ENCODE measurements at places on chromosomes 6 and 20.

DNA sequence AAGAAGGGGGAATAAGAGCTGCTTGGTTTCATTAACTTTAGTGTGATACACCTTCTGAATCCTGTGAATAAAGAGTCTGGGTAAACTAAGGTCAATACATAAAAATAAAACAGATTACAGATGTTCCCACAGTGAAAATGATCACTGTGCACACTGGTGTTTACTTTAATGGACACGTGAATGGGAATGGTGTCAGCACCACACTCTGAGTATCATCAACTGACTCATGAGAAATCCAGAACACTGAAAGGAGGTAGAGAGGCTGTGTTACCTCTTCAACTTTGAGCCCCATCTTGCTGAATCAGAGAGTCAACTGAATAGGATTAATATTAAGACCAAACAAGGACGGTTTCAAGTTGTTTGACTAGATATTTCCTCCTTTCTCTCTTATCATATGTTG lies 75.0 kb downstream of the ELOVL4 start:
- no peak for DNase-seq

GRCh38 chr20:24275946-24276705 lies 193.3 kb upstream of the SYNDIG1 start:
- DNase-seq, result no peak

DNA sequence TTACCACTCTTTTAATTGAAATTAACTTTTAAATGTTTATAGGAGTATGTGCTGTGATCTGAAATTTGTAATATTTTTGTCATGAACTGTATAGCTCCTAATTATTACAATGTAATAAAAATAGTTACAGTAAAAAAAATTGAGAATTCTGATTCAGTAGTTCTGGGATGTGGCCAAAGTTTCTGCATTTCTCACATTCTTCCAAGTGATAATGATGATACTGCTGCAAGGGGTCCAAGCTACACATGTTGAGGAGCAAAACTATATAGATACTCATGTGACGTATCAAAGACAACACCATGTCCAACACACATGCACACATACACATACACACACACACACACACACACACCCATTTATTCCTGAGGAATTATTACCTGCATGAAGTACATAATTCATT lies 71.0 kb upstream of the FAM83B start:
- no peak for DNase-seq

- DNase-seq, result no peak
Observed at GRCh38 chr6:160428818-160429619, 80.8 kb downstream of the SLC22A3 start.

GRCh38 chr6:13439644-13440043 lies 47.8 kb downstream of the GFOD1 start:
- DNase-seq, result no peak

GRCh38 chr6:169028343-169028742 lies 225.3 kb downstream of the THBS2 start:
- no peak for DNase-seq

DNA sequence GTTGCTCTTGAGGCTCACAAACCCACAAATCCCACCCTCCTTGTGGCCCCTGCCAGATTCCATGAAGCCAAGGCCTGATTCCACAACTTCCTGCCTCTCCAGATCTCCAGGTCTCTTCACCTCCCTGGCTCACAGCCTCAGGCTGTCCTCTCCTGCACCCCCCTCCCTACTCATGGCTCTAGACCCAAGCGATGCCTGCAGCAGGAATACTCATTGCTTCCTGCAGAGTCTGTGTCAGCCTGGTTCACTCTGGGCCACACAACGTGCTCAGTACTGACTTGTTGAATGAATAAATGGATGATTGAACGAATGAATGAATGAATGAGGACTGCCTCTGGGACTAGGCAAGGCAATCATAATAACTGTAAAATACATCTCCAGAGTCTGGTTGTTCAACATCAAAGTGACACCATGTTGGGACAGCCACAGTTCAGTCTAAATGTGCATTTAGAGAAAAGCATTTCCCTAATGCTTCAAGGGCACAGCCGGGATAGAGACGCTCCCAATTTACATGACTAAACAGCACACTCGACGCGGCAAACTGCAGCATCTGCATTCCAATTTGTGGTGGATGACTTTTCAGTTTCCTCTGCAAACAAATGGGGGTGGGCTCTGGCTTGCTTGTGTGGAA lies 139.9 kb downstream of the GRM4 start:
- DNase-seq, result no peak

DNA sequence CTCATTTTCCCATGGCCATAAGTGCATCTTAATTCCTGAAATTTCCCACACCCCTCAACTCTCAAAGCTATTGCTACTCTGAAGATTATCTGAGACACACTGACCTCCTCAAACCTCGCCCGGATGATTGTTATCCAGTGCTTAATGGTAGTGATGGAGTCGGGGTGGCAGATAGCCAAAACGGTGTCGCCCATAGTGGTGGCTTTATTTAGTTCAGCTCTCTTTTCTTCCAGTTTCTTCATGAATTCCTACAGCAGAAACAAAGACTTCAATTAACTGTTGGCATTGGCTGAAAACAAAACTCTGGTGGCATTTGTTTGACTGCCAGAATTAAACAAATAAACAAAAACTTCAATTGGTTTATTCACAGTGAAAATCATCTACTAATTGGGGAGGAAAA lies 165.4 kb downstream of the DST start:
- DNase-seq, result no peak

DNA sequence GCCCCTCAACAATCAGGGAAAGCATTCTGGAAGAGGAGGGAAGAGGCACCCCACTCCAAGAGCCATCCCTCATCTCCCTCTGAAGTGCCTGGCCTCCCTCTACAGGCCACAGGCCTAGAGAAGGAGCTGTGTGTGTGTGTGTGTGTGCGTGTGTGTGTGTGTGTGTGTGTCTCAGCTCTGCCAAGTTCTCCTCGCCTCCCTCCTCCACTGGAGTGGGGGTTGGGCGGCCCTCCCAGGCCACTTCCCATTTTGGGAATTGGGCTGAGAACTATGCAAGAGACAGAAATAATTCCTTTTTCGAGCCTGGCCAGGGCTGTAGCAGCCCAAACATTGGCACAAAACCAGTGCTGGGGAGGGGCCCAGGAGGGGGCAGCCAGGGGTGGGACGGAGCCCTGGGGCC lies 35.7 kb downstream of the KCNB1 start:
- DNase-seq, result no peak

DNA sequence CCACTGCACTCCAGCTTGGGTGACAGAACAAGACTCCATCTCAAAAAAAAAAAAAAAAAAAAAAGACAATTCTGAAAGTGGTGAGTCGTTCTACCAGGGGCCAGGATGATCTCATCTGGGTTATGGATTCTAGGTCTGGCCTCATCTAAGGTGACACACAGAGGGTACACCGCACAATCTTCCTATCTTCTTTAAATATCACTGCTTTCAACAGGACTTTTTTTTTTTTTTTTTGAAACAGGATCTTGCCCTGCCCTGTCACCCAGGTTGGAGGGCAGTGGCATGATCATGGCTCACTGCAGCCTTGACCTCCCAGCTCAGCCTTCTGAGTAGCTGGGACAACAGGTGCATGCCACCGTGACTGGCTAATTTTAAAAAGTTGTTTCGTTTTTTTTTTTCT lies 67.7 kb downstream of the SLC16A10 start:
- no peak for DNase-seq

- DNase-seq, result no peak
Observed at GRCh38 chr6:42781546-42781795, 381 bp upstream of the BICRAL start.

DNA sequence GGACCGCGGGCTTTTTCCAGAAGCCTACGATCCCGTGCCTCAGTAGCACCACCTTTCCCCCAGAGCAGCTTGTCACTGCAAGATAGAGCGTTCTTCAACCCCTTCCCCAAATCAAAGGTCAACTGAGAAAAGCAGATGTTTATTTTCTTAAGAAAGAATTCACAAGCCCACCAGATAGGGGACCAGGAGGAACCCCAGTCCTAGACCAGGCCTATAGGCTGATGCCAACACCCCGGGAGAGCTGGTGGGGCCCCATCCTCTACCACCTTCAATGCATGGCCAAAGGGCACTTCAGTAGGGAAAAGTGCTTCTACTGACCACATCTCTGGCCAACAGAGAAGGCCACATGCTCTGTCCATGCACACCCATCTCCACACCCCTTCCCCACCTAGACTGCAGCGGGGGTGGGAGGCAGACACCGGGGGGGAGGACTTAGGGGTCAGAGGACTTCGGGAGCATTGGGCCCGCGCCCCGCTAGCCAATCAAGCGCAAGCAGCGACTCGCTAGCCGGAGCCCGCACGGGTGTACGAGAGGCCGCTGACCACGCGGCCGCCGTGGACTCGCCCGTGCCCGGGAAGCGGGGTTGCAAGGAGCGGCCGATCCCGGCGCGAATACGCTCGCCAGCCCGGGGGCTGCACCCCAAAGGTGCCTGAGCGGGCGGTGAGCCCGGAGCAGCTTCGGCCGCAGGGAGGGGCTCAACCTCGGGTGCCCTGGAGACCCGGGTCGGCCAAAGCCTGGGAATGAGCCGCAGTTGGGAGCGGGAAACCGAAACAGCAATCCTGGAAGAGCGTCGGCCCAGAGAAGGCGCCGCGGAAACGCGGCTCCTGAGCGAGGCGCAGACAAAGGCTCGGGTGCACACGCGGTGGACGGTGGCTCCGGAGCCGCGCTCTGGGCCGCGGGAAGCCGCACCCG lies 2.8 kb downstream of the PDE10A start:
- DNase-seq, result no peak

- DNase-seq, result no peak
Observed at GRCh38 chr6:83467620-83468036, 36.8 kb upstream of the ME1 start.

- DNase-seq, result no peak
Observed at GRCh38 chr6:157912326-157912725, 69.3 kb upstream of the SYNJ2 start.

- no peak for DNase-seq
Observed at GRCh38 chr6:114121913-114122662, 151.1 kb upstream of the HDAC2 start.

- no peak for DNase-seq
Observed at GRCh38 chr20:6686171-6686570, 81.3 kb upstream of the BMP2 start.

GRCh38 chr20:58399926-58400325 lies 10.9 kb downstream of the VAPB start:
- no peak for DNase-seq

DNA sequence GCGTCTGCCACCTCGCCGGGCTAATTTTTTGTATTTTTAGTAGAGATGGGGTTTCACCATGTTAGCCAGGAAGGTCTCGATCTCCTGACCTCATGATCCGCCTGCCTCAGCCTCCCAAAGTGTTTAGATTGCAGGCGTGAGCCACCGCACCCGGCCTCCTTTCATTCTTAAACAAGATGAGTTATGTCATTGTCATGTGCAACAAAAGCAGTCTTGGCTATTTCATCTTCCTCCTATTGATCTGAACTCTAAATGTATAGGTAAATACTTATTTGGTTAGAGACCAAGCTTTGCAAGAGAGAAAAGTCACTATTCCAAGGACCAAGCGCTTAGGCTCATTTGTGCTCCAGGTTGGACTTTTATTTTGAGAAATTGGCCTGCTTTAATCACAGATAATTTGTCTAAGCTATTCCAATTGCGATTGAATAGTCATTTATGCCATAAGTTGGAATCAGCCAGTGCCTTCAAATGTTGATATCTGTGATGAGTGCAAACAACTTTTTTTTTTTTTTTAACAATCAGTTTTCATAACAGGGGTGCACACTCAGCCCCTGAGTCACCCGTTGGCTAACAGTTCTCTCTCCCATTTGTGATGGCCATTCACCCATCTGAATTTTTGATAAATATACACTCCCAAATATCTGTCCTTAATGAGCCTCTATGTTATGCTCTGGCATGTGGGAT lies 167.3 kb downstream of the BCAS1 start:
- no peak for DNase-seq

- DNase-seq, result no peak
Observed at GRCh38 chr20:19830211-19830785, 72.2 kb downstream of the RIN2 start.

DNA sequence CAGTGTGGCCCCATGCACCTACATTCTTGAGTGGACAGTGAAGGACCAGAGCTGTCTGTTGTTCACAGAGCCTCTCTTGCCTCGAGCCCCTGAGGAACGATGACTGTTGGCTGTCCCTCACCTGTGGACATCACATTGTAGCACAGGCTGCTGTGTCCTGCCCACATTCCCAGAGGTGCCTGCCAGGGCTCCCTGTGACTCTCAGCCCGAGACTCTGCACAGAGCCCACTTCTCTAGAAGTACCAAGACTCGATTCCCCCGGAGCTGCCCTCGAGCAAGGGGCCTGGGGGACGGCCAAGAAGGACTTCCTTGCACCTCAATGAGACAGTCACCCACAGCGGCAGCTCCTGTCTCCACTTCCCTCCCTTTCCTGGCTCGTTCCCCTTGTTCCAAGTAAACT lies 28.6 kb upstream of the DLGAP4 start:
- no peak for DNase-seq

DNA sequence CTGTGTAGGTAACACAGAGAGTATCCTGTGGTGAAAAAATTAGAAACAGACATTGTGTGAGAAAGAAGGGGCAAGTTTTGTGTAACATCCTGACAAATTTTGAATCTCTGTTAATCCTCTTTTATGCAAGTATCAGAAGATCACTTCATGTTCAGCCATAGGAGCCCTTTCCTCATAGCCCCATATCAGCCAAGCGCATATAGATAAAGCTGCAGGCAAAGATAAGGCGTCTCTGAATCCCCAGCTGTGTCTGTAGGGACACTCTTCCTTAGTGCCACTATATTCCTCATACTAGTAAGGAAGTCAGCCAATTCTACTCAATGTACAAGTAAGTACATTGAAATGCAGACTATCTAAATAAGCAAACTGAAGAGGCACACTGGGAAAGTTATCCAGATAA lies 22.3 kb downstream of the HTR1E start:
- DNase-seq, result no peak

- DNase-seq, result no peak
Observed at GRCh38 chr6:14759976-14760672, 485.7 kb upstream of the JARID2 start.

DNA sequence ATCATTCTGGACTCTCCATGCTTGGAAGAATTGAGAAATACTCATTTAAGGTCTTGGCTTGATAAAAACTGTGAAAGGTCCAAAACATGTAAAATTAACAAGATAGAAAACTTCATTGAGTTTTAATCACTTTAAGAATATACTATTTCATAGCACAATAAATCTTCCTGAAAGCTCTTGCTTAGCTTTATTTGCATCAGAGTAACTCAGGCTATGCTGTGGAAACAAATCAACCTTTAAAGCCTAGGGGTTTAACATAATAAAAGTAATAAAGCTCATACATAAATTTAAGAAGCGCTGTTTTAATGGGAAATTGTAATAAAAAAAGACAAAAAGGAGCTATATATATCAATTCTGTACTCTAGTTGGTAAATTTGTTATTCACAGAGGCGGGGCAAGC lies 77.2 kb upstream of the PTCHD4 start:
- no peak for DNase-seq

- DNase-seq, result peak; percentile 11
Observed at GRCh38 chr6:53728570-53729194, 63.1 kb upstream of the KLHL31 start.
